ENCODE measurements at places on chromosomes 6 and 20.
A peak's percentile ranks its signal among the peaks of the same experiment; 100 is the strongest.

DNA sequence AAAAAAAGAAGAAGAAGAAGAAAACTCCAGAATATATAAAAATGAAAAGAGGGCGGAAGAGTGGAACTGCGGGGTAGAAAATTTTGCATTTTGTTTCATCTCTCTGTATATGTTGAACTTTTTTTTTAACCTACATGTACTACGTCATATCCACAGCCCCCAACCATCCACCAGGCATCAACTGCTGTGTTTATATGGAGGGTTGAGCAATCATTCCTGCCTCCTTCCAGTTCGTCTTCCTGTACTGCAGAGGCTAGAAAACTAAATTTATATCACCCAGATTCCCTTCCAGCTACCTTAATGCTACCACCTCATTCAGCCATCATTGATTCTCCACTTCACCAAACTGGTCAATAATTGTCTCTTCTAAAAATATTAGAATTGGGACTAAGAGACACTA lies 9.5 kb upstream of the SIGLEC1 start:
- no peak for DNase-seq

DNA sequence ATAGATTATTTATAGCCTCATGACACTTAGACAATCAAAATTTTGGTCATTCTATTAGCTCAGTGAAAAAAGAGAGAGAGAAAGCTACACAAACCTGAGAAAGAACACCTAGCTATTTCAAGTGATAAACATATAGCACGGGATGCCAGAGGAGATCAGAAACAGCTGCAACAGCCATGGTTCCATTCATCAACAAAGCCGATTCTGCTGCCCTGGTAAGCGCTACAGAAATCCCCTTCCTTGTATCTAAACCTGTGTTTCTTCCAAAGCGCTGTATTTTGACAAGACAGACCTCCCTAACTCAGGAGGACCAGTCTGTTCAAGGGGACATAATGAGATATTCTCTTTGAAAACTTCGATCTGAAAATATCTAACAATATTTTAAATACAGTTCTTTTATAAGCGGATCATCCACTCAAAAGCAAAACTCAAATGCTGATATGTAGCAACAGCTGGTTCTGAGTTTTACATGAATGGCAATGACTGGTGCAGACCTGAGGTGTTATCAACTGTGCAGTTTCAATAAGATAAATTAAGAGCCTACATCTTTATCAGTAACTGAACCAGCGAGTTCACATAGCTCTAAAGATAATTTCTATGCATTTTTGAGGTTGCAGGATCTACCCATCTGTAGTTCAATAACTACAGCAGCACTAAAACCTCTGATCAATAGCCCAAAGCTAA lies 447.8 kb downstream of the FRK start:
- DNase-seq = no peak

DNA sequence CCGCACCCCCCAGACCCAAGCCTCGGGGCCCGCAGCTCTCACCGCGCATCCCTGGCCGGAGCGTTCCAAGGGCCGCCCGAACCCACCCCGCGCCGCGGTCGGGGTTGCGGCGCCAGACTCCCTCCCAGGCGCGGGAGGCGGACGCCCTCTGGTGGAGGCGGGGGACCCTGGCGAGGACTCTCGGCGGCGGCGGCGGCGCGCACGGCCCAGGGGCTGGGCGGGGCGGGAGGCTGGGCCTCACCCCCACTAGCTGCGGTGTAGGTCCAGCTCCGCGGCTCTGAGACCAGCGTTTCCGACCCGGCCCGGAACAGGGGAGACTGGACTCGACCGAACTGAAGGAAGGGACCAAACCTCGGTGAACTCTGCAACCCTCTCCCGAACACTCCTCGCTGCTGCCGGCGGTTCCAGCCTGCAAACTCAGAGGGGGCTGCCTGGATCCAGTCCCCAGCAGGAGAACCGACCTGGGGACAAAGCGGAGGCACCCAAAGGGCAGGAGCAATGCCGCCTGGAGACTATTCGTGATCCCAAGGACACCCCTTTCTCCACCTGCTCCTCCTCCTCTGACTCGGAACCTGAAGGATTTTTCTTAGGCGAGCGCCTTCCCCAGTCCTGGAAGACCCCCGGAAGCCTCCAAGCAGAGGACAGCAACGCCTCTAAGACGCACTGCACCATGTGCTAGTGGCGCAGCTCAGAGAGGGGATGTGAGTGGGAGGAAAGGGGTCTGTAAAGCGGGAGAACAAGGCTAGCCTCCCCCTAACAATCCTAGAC lies 859 bp upstream of the TOMM6 start:
- DNase-seq = peak; percentile 87

GRCh38 chr6:152129691-152130151 lies 322.2 kb downstream of the ESR1 start:
- DNase-seq = no peak

DNA sequence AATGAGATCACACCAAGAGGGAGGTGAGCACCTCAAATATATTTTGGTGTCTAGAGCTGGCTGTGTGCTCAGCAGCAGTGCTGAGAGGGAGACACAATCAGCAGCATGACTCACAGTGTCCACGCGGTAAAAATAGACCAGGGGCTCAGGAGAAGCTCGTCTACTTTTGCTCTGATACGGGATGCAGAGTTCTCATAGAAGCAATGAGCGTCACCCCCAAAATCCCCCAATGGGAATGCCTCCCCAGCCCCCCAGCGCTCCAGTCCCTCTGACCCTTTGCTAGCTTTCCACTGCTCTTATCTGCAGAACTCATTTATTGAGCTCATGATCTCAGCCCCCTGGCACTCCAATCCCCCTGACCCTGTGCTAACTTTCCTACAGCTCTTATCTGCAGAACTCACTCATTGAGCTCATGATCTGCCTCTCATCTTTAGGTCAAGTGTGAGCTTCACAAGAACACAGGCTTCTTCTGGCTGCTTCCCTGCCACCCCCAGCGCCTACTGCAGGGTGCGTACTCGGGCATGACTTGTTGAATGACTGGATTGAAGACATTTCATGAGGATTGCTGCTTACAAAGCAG lies 34.0 kb downstream of the SYNDIG1 start:
- DNase-seq = no peak

- DNase-seq = no peak
Observed at GRCh38 chr20:36800410-36800809, 26.8 kb upstream of the DSN1 start.

- no peak for DNase-seq
Observed at GRCh38 chr6:119025793-119026192, 52.7 kb downstream of the FAM184A start.

DNA sequence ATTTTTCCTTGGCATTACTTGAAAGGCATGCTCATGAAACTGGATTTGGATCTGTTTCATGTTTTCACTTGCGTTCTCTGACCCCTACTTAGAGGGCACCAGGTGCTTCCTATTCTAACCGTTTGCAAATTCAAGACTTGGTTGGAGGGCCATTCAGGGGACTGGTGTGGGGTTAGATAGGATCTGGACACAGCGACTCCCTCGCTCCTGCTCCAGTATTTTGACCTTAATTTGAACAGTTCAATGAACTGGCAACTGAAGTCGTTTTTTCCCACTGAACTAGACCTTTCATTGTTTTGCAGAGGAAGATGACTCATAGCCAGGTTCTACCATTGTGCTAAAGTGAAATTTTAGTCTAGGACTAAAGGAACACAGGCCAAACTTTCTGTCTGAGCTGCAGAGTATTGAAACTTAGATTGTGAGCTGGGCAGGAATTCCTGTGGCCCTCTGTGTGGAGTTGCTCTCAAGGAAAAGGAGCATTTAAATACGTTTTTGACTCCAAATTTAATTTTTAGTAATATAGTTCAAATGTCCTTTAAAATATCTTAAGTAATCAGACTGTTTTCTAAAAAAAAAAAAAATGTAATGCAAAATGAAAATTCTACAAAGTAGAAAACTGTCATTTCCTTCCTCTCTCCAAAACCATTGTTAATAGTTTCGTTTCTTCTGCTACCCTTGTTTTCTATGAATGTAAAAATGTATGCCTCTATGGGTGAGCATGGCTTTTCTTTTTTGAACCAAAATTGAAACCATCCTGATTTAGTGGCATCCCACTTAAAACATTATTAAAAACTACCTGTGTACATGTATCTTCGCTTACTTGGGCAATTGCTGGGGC lies 64.8 kb downstream of the UTRN start:
- DNase-seq = peak; percentile 54

GRCh38 chr6:90390379-90390778 lies 93.7 kb upstream of the BACH2 start:
- no peak for DNase-seq

GRCh38 chr20:56629464-56630085 lies 469 bp downstream of the TFAP2C start:
- DNase-seq = no peak

GRCh38 chr6:98833307-98834059 lies 891 bp upstream of the POU3F2 start:
- DNase-seq = peak; percentile 16

Measured in immature natural killer cell (primary cell).